HuH-7 (cell line): ENCODE measurements at places on chromosomes 6 and 20.

GRCh38 chr20:51128198-51128597 is 105.3 kb upstream of the KCNG1 start:
- no peak for DNase-seq

DNA sequence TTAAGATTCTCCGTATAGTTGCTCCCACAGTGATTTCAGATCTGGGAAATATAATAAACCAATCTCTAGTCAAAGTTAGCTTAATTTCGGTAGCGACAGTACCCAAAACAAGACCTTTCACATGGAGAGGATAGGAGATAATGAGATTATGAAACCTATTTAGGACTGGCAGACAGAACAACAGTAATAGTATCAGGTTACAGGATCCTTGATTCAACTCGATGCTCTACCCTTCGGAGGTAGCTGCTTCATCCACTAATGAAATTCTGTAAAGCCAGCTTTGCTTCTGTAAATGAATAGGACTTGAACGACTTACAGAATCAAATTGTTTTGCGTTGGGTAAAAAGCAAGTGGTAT is 534 bp upstream of the AKIRIN2 start:
- DNase-seq = peak; percentile 53

- no peak for DNase-seq
These were observed 154.6 kb downstream of the KCNQ5 start for GRCh38 chr6:72776456-72776855.

GRCh38 chr6:16948396-16948795 is 153.5 kb upstream of the STMND1 start:
- no peak for DNase-seq

- DNase-seq = no peak
These were observed 84.0 kb downstream of the RCAN2 start for GRCh38 chr6:46407246-46407645.

DNA sequence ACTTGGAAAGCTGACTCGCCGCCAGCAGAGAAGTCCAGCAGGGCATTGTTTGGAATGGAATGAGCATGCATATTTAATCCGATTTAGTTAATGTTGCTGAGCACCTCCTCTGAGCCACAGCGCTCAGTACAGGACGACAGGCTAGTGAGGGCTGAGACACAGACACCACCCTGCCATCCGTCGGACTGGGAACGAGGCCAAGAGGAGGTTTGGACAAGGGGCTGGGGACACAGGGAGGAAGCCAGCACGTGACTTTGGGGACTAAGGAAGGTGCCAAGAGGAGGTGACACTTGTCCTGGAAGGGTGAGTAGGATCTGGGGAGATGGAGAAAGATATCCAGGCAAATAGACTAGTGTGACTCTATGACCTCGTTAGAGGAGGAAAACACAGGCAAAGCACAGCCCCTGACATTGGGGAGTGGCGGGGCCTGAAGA is 152.5 kb upstream of the ECI2 start:
- DNase-seq = no peak

DNA sequence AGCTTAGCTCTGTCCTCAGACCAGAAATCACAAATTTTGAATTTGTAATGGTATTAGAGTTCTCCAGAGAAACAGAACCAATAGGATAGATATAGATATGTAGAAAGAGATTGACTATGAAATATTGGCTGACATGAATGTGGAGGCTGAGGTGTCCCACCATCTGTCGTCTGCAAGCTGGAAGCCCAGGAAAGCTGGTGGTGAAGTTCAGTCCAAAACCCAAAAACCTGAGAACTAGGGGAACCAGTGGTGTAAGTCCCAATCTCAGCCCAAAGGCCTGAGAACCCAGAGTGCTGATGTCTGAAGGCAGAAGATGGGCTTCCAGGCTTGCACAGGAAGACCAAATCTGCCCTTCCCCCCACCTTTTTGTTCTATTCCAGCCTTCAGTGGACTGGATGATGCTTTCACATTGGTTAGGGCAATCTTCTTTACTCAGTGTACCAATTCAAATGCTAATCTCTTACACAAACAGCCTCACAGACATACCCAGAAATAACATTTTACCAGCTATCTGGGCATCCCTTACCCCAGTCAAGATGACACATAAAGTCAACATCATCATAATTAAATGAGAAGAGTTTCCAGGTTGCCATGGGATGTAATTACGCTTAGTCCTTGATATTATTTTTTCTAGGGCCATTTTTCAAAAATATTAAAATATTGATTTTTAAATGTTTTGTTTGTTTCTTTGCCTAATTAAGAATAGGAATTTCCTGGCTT is 570.8 kb downstream of the UTRN start:
- no peak for DNase-seq

GRCh38 chr20:33822423-33822822 is 11.3 kb downstream of the CHMP4B start:
- DNase-seq = no peak

DNA sequence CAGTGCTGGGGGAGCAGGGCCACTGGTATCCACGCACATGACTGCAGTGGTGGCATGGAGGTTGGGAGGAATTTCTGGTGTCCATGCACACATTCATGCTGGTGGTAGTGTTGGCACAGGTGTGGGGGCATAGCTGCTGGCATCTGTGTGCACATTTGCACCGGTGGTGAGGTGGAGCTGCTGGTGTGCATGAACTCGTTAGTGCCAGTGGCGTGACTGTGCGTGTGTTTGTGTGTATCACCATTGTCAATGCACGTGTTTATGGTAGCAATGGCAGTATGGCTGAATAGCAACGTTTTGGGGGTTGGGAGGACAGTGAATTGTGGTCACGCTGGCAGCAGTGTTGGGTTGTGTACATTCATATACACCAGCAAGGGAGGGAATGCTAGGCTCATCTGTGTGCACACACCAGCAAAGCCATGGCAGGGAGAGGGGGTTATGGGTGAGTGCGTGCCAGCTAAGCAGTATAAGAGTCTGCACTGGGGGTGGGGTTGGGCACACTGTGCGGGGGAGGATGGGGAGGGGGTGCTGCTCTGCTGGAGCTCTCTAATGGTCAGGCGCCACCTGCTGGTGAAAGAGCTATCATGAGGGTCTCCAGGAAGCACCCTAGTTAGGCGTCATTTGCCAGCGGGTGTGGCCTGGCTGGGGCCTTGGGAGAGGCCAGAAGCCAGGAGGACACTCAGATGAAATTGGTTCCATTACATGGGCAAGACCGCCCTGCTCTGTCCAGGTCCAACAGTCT is 626.1 kb upstream of the ID4 start:
- DNase-seq = peak; percentile 8

GRCh38 chr6:53917464-53917842 is 122.6 kb downstream of the LRRC1 start:
- DNase-seq = no peak

DNA sequence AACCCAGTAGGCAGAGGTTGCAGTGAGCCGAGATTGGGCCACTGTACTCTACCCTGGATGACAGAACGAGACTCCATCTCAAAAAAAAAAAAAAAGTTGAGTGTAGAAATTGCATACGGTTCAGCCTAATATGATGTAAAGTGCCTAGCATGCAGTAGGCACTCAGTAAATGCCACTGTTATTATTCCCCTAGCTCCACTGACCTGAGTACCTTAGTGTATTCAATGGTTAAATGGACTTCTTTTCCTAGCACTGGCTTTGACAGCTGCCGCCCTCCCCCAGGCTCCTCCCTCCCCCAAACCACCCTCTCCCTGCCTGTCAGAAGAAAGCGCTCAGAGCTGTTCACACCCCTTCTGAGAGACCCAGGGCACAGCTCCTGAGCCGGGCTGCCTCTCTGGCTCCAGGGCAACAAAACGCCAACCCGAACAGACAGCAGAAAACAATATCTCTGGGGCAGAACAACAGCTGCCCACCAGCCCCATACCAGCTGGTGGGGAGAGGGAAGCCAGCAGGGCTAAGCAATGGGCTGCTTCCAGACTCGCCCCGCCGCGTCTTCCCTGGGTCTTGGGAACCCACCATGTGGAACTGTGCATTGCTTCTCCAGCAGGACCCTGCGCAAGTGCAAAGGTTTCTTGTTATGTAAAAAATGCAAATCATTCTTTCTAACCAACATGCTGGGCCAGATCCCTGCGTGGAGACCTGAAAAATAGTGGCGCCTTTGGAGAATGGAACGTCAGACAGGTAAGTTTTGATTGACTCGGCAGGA is 4.5 kb downstream of the CPNE5 start:
- DNase-seq = no peak

GRCh38 chr20:38692436-38693411 is 31.6 kb upstream of the SLC32A1 start:
- peak; percentile 35 for DNase-seq

- DNase-seq = no peak
These were observed 172.2 kb downstream of the KIF6 start for GRCh38 chr6:39553029-39553428.

GRCh38 chr6:46677314-46677654 is 10.4 kb upstream of the TDRD6 start:
- peak; percentile 42 for DNase-seq

DNA sequence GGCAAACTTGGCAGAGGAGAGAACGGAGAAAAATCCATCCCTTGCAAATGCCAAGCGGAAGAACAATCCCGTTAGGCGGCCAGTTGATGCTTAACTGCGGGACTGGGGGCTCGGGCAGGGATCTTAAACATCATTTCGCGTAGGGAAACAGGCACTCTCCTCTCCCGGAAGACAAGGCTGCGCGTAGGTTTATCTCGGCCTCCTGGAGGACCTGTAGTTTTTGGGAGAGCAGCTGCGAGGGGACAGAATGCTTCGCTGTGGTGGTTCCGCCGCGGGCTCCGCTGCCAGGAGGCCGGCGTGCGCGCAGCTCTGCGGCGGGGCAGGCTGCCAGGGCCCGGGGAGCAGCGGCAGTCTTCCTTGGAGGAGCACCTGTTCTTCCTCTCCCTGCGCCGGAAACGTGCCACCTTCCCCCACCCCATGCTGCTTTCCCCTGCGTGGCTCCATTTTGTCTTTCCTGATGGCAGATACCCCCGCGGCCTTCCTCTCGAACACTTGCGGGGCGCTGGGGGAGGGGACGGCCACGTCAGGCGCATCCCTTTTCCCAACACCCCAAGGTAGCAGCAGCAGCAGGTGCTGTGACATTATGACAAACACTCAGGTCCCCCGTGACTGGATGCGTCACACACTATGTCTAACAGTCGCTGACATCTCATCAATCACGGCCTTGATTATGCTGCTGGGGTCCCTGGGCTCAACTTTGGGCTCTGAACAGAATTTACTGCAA is 230.7 kb upstream of the BTBD3 start:
- no peak for DNase-seq

GRCh38 chr6:158624684-158625682 is 19.6 kb downstream of the DYNLT1 start:
- no peak for DNase-seq

GRCh38 chr6:135901774-135902524 is 50.4 kb downstream of the PDE7B start:
- DNase-seq = no peak

DNA sequence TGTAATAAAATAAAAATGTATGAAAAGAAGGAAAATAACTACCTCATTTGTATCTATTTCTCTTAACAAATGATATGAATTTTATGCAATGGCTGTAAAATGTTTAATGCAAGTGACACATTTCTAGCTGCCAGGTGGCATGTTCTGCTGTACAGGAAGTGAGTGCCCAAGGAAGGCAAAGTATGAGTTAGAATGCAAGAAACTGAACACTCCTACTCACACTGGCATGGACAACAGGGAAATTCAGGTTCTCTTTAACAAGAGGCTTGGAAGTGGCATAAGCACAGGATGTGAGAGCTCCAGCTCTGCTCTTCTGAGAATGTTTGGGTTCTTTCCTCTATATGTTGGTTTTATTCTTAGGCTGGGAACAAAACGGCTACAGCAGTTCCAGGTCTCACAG is 20.4 kb upstream of the LAMA4 start:
- DNase-seq = no peak

DNA sequence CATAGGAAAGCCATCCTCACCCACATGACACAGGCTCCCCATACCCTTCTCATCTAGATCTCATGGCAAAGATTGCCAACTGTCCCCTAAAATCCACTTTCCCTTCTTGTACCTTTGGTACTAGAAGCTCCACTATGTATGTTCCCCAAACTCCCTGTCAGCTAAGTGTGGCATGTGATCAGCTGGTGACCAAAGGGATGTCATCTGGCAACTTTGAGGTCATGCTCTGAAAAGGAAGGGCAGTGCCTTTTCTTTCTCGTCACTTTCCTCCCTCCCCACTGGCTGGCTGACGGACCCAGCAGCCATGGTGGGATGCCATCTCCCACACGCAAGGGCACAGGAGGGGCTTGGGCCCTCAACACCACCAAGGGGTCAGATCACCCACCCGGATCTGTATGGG is 23.8 kb upstream of the TAF8 start:
- no peak for DNase-seq

DNA sequence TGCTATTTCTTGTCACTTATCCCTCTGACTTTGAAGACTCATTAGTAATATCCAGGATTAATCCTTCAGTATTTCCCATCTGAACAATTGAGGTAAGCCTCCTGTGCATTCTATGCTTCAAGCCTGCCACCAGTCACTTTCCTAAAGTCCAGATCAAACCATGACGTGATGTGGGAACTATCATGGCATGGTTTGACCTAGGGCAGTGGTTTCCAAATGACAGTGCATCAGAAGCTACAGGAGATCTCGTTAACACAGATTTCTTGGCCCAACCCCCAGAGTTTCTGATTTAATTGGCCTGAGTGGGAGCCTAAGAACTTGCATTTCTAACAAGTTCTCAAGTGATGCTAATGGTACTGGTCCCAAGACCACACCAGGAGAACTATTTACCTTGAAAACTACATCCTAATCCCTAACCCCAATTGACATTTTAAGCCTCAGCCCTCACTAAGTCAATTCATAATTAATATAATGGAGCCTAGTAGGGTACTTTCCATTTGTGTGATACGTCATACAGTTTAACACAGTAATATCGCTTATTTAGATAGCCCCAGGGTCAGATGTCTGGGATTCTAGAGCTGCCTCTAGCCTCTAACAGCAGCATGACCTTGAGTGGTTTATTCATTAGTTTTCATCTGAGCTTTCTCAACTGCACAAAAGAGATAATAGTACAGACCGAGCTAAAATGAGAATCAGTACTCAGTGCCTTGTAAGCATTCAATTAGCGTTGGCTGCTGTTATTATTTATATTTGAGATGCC is 907.6 kb downstream of the TFAP2A start:
- no peak for DNase-seq

DNA sequence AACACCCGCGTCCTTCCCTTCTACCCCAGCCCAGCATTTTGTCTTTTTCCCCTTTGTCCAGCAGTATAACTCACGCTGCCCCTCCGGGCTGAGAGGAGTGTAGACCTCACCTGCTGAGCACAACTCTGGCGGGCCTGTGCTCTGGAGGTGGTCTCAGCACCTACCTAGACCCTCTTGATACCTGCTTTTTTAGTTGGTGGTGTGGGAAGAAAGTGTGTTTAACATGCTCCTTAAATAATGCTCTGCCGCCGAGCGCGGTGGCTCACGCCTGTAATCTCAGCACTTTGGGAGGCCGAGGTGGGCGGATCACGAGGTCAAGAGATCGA is 1.4 kb upstream of the TRIM26 start:
- DNase-seq = no peak

- no peak for DNase-seq
These were observed 2.0 kb upstream of the TPBG start for GRCh38 chr6:82361631-82362030.

GRCh38 chr20:50580016-50580747 is 70.0 kb downstream of the PTPN1 start:
- DNase-seq = peak; percentile 95
